ENCODE measurements at places on chromosomes 11 and 22.

- no peak for DNase-seq
Measured at GRCh38 chr11:134555510-134555909, 143.5 kb upstream of the B3GAT1 start.

DNA sequence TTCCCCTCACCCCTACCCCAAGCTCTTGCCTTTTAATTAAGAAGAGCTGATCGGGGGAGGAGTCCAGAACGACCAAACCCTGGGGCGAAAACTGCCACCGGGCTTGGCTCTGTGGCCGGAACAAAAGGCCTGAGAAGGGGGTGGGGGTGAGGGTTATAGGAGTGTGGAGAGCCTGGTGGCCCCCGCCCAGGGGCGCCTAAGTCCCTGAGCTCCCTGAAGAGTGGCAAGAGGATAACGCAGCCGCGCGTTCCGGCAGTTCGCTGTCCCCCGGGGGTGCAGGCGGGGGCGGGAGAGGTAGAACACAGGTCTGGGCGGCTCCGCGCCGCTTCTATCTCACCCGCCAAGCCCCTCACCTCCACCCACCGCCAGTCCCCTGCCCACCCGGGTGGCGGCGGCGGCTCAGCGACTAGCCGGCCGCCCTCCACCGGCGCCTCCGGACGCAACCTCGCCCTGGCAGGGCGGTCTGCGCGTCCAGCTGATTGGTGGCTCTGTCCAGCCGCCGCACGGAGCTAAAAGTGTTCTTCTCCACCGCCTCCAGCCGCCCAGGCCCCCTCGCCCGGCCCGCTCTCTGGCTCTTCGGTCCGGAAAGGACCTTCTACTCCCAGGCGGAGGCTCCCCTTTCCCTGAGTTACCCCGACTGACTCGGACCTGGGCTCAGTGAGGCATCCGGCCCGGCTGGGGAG, 18.7 kb upstream of the BDNF start:
- DNase-seq, result no peak

GRCh38 chr11:81197396-81197795, 1536.3 kb downstream of the FAM181B start:
- no peak for DNase-seq

DNA sequence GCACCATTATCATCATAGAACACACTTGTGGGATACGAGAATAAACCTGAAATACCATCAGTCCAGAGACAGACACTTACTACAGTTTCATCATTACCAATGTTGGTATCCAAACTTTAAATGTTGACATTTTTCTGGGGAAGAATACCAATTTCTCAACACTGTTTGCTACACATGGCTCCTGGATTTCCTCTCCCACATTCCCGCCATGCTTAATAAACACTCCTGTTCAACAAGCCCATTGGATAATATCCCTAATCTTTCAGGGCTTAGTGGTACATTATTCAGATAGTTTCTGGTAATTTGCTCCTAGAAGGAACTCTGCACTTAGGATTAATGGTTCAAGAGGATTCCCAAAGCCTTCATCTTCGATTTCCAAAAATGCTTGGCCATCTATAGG, 48.2 kb downstream of the CSF2RB start:
- no peak for DNase-seq

DNA sequence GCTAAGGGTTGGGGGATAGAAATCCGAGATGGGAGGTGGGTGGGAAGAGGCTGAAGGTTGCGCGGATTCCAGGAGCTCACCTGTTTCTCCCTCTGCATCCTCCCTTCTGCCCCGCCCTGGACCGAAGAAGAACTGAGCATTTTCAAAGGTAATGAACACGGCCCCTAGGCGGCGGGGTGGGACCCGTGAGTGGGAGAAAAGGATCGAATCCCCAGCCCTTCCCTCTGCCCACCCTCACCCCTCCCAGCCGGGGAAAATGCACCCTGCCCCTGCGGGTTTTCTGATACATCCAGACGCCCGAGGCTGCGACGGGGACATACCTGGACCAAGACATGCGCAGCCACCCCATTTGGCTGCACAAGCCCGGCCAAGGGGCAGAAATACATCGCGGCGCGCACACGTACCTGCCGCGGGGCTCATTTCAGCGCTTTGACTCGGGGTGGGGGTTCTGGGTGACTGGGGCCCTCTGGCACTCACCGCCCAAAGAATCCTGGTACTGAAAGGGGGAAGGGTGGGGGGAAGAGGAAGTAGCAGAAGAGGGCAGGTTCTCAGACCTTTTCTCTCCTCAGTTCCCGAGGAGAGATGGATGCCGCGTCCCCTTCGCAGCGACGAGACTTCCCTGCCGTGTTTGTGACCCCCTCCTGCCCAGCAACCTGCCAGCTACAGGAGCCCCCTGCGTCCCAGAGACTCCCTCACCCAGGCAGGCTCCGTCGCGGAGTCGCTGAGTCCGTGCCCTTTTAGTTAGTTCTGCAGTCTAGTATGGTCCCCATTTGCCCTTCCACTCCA, 6.0 kb downstream of the VSIG2 start:
- DNase-seq, result peak; percentile 41

GRCh38 chr11:6962673-6963072, 36.4 kb downstream of the ZNF215 start:
- DNase-seq, result no peak

- DNase-seq, result no peak
Measured at GRCh38 chr11:126026579-126026978, 36.1 kb downstream of the CDON start.

DNA sequence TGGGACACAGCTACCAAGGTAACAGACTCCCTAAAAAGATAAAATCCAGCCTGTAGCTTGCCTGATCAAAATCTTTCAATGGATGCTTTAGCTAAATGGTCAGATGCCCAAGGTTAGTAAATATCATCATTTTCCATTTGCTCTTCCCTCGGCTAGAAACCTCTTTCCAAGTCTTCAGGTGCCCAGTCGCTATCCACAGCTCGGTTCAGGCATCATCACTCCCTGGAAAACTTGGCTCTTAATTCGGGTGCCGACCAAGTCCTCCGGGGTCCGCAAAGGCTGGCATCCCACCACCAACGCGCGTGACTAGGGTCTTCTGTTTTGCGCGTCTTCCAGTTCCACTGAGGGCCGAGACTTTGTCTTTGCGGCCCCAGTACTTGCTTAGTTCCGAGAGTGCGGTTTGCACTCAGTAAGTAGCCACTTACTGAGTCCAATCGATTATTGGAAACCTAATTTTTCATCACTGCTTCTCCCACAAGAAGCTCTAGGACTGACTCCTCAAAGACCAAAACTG, 44.3 kb downstream of the OR4D9 start:
- DNase-seq, result no peak

- DNase-seq, result no peak
Measured at GRCh38 chr22:48407256-48407955, 1420.3 kb downstream of the BRD1 start.

GRCh38 chr22:23831261-23831660, 7.5 kb downstream of the DERL3 start:
- DNase-seq, result no peak

GRCh38 chr11:65524014-65524740, 706 bp upstream of the SCYL1 start:
- DNase-seq, result no peak

DNA sequence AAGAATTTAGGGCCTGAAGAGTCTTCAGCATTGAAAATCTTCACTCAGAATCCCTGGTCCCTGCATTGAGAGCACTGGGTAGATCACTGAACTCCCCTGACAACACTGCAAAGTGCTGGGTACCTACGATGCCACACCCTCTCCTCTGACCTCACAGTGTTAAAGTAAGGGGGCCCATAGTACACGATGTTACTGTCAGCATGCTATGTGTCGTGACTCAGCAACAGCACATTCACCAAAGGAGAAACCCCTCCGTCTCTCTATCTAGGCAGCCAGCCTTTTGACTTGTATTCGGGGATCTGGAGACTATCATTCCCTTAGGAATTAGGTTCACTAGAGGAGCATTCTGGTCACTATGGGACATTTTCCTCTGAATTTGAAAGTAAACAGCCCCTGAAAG, 67.4 kb upstream of the PITPNB start:
- no peak for DNase-seq

- DNase-seq, result no peak
Measured at GRCh38 chr22:43319661-43320486, 23.3 kb downstream of the SCUBE1 start.

GRCh38 chr11:783581-784015, 6.3 kb downstream of the CEND1 start:
- DNase-seq, result no peak

- DNase-seq, result no peak
Measured at GRCh38 chr22:45211435-45211834, 29.3 kb downstream of the KIAA0930 start.

DNA sequence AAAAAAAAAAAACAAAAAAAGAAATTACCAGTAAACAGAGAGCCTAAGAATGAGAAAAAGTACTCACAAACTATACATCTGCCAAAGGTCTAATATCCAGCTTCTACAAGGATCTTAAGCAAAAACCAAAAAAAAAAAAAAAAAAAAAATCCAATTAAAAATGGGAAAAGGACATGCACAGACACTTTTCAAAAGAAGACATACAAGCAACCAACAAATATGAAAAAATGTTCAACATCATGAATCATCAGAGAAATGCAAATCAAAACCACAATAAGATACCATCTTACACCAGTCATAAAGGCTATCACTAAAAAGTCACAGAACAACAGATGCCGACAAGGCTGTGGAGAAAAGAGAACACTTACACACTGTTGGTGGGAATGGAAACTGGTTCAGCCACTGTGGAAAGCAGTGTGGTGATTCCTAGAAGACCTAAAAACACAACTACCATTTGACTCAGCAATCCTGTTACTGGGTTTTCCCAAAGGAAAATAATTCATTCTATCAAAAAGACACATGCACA, 18.3 kb downstream of the MS4A6A start:
- no peak for DNase-seq

- DNase-seq, result no peak
Measured at GRCh38 chr22:26267856-26268255, 98.6 kb downstream of the SEZ6L start.

- no peak for DNase-seq
Measured at GRCh38 chr22:40648386-40648785, 11.9 kb upstream of the MRTFA start.

- DNase-seq, result no peak
Measured at GRCh38 chr11:109526931-109527330, 104.9 kb downstream of the C11orf87 start.

DNA sequence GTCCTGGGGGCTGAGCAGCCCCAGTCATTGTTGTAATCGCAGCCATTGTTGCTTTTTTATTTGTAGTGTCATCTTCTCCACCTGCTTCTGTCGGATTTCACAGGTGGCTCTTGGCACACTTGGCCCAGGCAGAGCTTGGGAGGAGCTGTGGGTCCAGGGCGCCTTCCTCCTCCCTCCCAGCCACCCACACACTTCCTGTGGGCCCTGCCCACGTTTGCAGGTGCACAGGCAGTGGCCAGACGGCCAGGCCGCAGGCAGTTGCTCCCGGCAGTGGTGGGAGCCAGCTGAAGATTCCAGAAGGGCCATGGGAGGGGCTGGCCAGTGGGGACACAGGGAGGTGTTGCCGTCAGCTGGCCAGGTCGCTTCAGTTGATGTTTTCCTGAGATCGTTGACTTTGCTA, 1191.9 kb downstream of the BRD1 start:
- no peak for DNase-seq

DNA sequence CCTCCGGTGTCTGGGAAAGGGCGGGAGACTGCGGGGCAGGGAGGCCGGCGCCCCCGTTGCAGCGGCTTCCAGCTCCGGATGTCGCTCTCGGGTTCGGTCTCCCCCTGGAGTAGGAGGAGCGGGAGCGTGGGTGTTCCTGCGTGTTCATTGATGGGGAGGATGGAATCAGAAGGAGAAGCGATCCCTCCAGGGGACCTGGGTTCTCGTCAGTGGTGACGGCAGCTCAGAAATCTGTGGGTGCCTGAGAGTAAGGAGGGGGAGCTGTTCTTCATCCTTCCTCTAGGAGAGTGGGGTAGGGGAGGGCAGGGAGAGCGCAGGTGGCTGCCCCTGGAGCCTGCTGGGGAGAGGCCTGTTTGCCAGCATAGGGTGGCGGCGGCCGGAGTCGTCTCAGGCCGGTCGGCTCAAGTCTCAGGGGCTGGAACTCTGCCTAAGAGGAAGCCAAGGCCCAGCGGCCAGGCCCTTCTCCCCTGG, 1.1 kb downstream of the UBASH3B start:
- DNase-seq, result peak; percentile 20

GRCh38 chr22:49209452-49210195, 618.0 kb downstream of the BRD1 start:
- DNase-seq, result no peak

GRCh38 chr11:79937676-79938334, 497.0 kb upstream of the TENM4 start:
- no peak for DNase-seq

- DNase-seq, result no peak
Measured at GRCh38 chr11:17268902-17269301, 7.6 kb upstream of the NUCB2 start.

DNA sequence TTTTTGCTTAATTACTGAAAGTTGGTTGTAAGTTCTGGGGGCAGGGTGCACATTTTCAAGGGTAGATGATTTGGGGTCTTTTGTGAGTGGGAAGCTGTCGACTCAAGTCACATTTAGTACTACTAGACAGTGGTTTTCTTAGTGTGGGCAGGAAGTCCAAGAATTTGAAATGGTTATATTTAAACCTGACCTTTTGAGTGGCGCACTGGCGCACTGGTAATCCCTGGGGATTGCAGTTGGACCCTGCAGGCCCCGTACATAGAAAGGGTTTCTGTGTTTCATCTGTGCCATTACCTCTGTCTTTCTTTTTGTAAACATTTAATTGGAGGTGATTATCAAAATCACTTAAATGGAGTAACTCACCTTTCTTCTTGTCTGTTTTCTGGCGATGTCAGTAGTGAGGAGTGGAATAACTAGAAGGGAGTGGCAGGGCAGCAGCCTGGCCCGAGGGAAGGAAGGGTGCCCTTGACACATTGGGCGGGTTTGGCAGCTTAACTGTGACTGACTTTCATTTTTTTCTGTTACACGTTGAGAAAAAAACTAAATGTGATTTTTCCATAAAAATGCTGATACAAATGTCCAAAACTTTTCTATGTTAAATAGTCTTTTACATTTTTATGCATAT, 101.8 kb upstream of the GAL start:
- DNase-seq, result no peak

DNA sequence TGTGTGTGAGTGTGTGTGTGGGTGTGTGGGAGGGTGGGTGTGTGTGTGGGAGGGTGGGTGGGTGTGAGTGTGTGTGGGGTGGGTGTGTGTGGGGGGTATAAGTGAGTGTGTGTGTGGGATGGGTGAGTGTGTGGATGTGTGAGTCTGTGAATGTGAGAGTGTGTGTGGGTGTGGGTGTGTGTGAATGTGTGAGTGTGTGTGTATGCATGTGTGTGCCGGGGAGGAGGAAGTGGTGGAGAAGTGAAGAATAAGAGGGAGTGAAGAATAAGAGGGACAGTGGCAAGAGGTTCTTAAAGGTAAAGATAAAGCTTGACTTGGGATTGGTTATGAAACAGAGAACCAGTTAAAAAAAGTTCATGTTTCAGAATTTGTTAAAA, 54.0 kb downstream of the PRR5L start:
- no peak for DNase-seq

DNA sequence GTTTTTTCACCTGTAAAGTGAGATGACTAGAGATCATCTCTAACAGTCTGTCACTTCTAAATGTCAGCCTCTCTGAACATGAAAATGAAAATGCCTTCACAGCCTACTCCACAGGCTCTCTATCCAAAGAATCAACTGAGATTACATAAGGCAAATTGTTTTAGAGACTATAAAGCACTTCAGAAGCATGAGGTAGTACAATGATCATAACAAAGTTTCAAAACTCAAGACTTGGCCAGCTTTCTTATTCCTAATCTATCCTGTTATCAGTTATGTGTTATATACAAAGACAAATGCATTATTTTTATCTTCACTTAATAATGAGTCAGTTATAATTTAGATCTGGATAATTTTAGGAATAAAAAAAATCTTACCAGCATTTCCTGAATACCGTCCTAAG, 20.3 kb upstream of the CEP126 start:
- no peak for DNase-seq
